ENCODE measurements at places on chromosomes 5 and 9.

DNA sequence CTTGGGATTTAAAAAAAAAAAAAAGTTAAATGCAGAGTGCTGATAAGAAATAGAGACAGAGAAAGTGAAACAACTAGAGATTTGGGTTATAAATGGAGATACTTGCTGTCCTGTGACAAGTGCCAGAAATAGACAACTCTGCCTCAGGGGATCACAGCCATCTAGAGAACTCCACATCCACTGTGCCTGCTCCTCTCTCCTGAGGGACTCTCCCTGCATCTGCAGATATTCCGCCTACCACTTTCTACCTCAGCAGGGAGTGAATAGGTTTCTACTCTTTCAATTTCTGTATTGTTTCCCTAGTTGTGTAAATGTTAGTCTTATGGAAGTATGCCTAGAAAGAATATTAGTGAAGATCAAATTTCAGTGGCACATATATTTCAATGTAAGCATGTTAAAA, 307.2 kb downstream of the HTR1A start:
- no peak for DNase-seq

DNA sequence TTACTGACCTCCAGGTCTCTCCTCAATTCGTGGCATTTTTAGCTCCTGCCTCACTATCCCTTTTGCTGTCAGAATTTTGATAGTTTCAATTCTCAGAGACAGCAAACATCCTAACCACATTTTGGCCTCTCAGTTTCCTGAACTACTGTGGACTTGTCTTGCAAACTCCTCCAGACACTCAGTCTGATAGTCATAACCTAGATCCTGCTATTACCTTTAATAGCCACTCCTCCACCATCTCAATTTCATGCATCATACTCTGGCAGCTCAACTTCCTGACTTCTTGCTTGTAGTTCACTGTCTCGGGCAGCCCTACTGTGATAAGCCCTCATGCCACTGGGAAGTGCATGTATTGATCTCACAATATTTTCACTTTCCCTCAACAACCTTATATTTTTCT, 481.8 kb upstream of the CDH18 start:
- no peak for DNase-seq

- no peak for DNase-seq
Measured at GRCh38 chr5:91645347-91645746, 262.2 kb upstream of the ARRDC3 start.

DNA sequence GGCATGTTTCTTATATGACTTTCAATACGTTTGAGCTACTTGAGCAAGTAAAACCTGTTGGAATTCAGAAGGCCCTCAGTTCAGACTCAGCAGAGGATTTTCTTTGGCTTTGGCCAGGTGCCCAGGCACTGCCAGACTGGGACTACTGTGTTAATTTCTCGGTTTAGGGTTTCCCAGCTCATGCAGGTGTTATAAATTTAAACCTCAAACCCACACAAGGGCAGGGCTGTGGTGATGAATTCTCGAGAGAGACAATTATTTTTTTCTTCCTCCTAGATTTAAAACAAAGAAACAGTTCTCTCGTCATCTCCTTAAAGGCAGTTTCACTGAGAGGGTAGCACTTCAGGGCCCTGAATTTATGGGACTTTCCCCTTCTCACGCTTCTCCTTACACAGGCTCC, 406.0 kb upstream of the PIK3R1 start:
- DNase-seq = peak; percentile 4

DNA sequence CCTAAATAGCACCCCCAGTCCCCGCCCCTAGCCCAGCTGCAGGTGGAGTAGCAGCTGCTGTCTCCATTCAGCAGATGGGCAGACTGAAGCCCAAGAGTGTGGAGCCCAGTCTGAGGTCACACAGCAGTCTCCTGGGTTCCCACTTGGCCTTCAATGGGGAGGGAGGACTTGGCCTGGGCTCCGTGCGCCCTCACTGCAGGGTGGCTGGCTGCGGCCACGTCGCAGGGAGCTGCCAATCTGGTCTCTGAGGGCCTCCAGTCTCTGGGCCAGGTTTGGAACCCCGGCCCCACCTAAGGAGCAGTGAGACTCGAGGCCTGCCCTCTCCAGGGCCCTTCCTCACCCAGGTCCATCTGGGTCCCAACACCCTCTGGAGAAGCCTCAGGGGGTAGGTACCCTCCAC, 7.4 kb downstream of the KIF12 start:
- no peak for DNase-seq

- DNase-seq = no peak
Measured at GRCh38 chr9:21015995-21016394, 15.4 kb downstream of the HACD4 start.

DNA sequence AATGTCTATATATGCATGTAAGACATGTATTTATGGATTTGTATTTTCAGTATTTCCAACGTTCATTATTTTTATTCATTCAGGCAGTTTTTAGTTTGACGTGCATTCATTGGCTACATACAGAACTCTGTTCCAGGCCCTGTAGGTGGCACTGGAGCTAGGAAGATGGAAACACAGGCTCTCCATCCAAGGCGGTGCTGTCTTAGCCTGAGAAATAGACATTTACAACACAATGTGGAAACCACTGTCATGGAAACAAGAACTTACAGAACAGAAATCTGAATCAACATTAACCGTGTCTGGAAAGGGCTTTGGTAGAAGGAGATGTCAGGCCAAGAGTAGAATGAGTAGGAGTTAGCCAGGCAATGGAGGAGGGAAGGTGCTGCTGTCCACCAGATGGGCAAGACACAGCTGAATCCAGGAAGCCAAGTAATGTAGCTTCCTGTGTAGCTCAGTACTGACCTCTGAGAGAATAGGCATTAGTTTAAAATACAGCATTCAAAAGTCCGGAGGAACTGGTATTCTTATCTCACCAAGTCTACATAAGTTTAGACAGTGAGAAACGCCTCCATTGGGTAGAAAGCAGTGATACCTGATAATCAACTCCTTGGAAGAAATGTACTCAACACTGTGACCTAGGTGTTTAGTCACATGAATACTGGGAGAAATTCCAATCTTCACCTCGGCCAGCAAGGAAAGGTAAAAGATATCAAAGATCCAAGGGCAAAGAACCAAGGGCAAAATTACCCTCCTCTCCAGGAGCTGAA, 388.6 kb upstream of the CDH6 start:
- no peak for DNase-seq

- DNase-seq = no peak
Measured at GRCh38 chr5:52760695-52761366, 26.9 kb upstream of the ITGA1 start.
